ENCODE measurements at places on chromosomes 3 and 15.

- DNase-seq = no peak
These were observed 159.8 kb downstream of the ERC2 start for GRCh38 chr3:56308471-56308870.

- DNase-seq = no peak
These were observed 47.2 kb downstream of the LEO1 start for GRCh38 chr15:51924156-51925068.

DNA sequence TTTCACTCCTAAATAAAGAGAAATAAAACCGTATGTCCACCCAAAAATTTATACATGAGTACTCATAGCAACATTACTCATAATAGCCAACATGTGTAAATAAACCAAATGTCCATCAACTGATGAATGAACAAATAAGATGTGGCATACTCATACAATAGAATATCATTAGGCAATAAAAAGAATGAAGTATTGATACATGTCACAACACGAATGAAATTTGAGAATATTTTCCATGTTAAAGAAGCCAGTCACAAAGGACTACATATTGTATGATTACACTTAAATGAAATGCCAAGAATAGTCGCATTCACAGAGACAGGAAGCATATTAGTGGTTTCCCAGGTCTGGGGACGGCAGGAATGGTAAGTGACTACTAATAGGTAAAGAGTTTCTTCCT, 869.2 kb downstream of the IGSF11 start:
- DNase-seq = no peak

DNA sequence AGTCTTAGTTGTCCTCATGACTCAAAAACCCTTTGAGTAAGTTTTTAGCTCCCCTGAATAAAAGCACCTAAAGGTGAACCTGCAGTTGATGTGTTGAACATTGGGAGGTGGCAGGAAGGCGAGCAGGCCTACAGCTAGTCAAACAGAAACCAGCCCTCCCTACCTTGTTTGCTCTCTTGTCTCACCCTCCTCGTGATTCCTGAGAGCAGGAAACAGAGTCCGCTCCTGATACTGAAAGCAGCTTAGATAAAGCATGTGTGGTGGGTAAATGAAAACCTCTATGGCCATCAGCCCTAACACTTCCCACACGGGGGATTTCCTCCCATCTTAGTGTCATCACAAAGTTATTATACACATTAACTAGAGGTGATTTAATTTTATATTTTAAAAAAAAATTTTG, 21.8 kb upstream of the CLDN18 start:
- no peak for DNase-seq

All from CD4-positive, alpha-beta T cell treated with Interleukin-21 for 1 hour (primary cell).